ENCODE measurements at places on chromosomes 13 and 19.

DNA sequence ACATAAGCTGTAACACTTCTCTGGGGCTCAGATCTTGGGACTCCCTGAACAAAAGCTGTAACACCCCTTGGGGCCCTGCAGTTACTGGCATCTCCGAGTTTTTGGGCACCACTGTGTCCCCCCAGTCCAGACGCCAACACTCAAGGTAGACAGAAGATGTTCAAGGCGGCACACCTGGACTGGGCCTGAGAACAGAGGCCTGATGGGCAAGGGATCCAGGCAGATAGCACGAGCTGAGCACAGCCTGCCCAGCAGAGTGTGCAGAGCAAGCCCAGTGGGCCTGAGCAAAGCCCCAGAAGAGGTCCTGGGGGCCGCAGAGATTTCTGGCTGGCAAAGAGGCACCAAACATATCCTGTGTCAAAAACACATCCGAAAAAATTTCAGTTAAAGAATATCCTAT lies 1163.3 kb upstream of the PRR20A start:
- no peak for DNase-seq

- DNase-seq: no peak
Measured at GRCh38 chr13:67071918-67072598, 158.1 kb downstream of the PCDH9 start.

DNA sequence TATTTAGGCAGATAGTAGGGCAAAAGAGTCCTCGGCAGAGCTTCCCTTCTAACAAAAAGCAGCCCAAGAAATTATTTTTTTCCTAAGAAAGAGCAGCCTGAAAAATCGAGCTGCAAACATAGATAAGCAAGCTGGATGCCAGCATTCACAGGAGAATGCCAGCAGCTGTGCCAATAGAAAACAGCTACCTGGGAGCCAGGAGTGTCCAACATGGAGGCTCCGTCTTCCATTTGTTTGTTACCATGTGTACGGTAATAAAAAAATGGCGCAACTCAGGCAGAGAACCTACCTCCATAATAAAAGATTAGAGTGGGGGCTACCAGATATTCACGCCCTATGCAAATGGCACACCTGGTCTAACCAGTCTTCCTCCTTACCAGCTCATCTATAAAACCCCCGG lies 77.6 kb upstream of the IPO5 start:
- no peak for DNase-seq

DNA sequence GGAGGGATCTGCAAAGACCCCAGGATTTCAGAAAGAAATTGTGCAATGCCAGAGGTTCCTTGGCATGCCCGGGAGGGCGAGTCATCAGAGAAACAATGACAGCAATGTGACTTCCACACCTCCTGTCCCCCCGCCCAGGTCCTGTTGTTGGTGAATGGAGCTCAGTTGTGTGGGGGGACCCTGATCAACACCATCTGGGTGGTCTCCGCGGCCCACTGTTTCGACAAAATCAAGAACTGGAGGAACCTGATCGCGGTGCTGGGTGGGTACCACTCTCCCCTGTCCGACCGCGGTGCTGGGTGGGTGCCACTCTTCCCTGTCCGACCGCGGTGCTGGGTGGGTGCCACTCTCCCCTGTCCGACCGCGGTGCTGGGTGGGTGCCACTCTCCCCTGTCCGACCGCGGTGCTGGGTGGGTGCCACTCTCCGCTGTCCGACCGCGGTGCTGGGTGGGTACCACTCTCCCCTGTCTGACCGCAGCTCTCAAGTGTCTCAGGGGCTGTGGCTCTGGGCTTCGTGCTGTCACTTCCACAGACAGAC lies 5.2 kb upstream of the F10 start:
- DNase-seq: no peak

- DNase-seq: no peak
Measured at GRCh38 chr19:33177417-33177979, 16.6 kb upstream of the LRP3 start.

- no peak for DNase-seq
Measured at GRCh38 chr19:4713384-4713951, 10.2 kb downstream of the DPP9 start.

DNA sequence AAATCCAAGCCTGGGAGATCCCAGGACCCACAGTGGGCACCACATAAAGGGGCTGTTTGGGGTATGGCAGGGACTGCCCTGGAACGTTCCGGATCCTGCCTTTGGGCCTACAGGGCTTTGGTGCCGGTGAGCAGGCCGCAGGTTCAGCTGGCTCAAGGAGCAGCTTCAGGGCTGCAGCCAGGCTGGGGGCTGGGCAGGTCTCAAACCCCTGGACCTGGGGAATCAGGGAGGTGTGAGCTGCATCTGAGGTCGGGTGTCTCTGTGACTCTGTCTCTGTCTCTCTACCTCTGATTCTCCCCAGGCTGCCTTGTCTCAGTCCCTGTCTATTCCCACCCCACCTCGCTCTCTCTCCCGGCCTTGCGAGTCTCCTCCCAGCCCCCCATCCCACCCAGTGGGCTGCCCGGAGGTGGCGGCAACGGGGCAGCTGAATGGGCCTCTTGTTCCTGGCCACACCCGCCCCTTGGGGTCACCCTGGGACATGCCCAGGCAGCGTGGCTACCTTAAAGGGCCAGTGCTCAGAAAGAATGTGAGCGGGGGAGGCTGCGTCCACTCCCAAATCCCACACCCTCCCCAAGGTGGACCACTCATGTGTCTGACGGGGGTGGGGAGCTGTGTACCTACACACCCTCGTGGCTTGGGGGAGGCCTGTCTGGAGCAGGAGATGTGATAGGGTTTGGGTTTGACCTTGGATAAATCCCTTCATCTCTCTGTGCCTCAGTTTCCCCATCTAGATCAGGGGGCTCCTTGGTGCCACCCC lies 31.1 kb downstream of the NFIC start:
- no peak for DNase-seq

GRCh38 chr13:26132756-26133155 lies 80.9 kb upstream of the SHISA2 start:
- no peak for DNase-seq

- DNase-seq: no peak
Measured at GRCh38 chr19:23394511-23394910, 760 bp downstream of the ZNF91 start.

GRCh38 chr13:98972627-98973026 lies 5.2 kb downstream of the DOCK9 start:
- DNase-seq: no peak

DNA sequence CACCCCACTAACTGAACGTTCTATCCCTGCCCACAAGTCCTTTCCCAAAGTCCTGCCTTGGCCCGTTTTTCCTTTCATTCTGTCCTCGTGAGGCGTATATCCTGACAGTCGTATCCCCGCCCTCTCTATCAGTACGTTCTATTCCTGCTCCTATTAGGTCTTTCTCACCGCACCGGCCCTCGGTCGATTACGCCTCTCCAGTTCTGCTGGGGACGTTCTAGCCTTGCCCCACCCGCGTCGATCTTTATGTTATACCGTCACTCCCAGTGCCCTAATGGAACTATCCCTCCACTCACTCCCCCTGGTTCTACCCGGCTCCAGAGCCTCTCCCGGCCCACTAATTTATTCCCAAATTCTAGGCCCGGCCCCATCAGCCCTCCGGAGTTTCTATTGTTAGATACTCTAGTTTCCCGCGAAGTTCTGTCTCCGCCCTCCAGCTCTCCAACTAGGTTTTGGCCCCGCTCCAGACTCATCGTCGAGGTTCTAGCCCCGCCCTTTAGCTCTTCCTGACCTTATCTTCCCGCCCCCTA lies 2.0 kb downstream of the PLAUR start:
- no peak for DNase-seq

DNA sequence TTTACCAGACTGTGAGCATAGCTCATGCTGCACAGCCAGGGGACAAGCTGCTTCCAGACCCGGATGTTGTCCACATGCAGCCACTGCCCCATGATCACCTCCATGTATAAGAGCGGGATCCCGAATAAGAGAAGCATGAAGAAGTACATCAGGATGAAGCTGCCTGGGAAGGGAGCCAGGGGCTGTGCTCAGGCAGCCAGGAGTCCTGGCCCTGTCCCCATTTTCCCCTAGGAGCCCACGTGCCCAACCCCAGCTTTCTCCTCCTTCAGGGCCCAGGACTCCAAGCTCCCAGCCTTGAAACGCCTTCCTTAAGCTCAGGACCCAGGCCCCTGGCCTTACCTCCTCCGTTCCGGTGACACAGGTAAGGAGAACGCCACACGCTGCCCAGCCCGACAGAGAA lies 69.3 kb downstream of the SLC6A16 start:
- no peak for DNase-seq

GRCh38 chr19:17105556-17105955 lies 30.0 kb downstream of the MYO9B start:
- no peak for DNase-seq

DNA sequence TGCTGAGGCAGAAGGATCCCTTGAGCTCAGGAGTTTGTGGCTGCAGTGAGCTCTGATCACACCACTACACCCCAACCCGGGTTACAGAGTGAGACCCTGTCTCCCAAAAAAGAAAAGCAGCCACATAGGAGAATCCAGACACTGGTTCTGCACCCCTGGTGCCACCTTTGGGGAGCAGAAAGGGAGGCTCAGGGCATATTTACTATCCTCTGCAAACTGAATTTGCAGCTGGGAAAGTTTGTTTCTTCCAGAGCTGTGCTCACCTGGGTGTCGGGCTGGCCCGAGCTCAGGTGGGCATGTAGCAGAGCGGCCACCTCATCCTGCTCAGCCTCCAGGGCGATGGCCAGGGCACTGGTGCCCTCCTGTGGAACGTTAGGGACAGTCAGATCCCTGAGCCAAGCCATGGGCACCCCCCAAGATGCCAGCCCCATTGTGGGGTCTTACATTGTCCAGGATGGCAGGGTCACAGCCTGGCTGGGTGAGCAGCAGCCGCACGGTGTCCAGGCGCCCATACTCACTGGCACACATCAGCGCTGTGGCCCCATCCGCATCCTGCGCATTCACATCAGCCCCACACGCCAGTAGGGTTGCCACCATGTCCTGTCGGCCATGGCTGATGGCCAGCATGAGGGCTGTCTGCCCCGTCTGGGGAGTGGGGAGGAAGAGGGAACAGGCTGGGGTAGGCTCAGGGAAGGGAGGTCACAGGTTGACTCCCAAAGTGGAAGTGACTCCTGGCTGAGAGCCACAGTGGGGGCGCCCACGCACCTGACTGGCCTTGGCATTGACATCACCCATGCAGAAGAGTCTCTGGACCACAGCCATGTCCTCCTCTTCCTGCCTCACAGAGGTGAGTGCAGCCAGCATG lies 3.1 kb downstream of the RPS28 start:
- no peak for DNase-seq

DNA sequence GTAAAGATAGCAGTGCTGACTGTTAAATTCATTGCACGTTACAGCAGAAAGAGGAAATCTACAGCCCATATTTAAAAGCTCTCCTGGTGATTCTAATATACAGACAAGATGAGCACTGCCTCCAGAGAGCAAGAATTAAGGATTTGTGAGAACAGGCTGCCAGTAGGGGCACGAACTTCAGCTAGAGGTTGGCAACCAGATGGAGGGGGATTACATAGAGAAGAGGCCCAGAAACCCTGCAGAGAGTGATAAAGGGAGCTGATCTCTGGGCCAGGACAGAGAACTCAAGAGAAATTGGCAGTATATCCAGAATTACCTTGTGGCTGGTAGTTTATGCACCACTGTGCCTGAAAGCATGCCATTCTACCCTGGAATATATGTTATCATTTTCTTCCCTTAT lies 144.8 kb downstream of the UFM1 start:
- DNase-seq: no peak

GRCh38 chr13:98366443-98366842 lies 189.4 kb upstream of the RNF113B start:
- DNase-seq: no peak

DNA sequence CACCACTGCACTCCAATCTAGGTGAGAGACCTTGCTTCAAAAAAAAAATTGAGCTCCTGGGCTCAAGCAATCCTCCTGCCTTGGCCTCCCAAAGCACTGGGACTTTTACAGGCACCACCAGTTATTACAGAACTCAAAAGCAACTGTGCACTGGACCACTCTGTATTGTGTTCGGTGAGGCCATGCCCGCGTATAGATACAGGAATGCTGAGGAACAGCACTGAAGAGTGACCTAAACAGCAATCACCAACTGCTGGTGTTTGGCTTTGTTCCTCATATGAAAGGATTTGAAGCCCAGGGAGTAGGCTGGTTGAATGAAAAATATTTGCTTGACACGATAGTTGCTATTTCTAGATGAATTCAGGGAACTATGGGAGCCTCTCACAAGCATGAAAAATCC lies 29.5 kb downstream of the SLC25A30 start:
- no peak for DNase-seq

DNA sequence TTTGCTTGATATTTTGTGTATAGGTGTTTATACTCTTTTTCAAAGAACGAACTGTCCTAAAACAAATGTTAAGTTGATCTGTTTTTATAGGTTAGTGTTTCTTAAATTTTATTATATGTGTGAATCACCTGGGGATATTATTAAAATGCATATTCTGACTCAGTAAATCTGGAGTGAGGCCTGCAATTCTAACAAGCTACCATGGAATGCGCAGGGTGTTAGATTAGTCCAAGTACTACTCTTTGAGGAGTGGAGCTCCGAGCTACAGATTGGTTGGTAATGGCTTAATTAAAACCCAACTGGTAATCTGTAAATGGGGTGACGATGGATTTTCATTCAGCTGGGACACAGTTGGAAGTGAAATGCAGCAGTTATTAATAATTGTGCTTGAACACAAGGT lies 214.1 kb upstream of the UFM1 start:
- DNase-seq: no peak

DNA sequence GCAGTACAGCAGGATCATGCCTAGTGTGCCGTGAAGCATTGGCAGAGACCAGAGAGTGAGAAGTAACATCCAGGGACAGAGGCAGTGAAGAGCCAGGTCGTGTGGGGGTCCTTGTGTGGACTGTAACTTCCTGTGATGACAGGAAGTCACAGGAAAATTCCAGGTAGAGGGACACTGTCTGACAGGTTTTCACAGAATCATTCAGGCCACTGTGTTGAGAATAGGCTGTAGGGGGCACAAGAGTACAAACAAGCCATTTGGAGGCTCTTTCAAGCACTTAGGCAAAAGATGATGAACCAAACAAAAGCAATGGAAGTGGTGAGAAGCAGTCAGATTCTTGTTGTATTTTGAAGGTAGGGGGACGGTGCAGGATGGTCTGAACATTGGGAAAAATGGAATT lies 46.4 kb downstream of the N4BP2L1 start:
- no peak for DNase-seq

GRCh38 chr13:44030615-44031014 lies 150.9 kb downstream of the LACC1 start:
- DNase-seq: no peak

DNA sequence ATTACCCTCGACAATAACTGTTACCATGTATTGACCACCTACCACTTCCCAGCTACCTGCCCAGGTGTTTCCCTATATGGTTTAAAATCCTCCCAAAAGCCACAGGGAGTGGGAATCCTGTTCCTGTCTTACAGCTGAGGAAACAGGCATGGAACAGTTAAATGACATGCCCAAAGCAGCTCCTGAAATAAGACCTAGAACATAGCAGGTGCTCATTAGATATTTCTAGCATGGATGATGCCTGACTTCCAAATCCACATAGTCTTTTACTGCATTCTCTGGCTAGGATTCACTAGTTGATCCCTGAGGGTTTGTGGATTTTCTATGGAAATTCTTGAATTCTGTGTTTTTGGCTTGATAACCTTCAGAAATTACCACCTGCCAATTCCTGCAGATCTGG lies 13.0 kb downstream of the KCNN4 start:
- no peak for DNase-seq

GRCh38 chr13:84865783-84866221 lies 933.4 kb downstream of the SLITRK6 start:
- DNase-seq: no peak

GRCh38 chr13:92187378-92187989 lies 789.1 kb downstream of the GPC5 start:
- DNase-seq: no peak
